ENCODE measurements at places on chromosomes 11 and 22. TPM values are rescaled to one million over a fixed set of nuclear protein-coding genes. Genes with fewer than 3 reads are reported as not detected.

PRRG4 gene
- 4.0 TPM for total RNA-seq

MFRP gene
- 0.06 TPM for total RNA-seq

FXYD2 gene
- 420 TPM for total RNA-seq

OR2AG1 gene
- not detected for total RNA-seq

ADAMTS8 gene
- 2.5 TPM for total RNA-seq

PHOX2A gene
- total RNA-seq, result not detected

ACCS gene
- total RNA-seq, result 49.2 TPM

OR4D5 gene
- not detected for total RNA-seq

FOLR2 gene
- 23.8 TPM for total RNA-seq

UCP3 gene
- total RNA-seq, result 1.2 TPM

HPX gene
- total RNA-seq, result 2.5 TPM

MPPED1 gene
- 2.5 TPM for total RNA-seq

PDE2A gene
- 26.7 TPM for total RNA-seq

MS4A15 gene
- total RNA-seq, result not detected

ST14 gene
- total RNA-seq, result 39.8 TPM

OR56A1 gene
- 0.12 TPM for total RNA-seq

DMC1 gene
- total RNA-seq, result 2.9 TPM

MS4A4A gene
- total RNA-seq, result 7.9 TPM

MAJIN gene
- total RNA-seq, result 0.70 TPM

MMP11 gene
- 36.6 TPM for total RNA-seq

SHISAL1 gene
- 2.7 TPM for total RNA-seq

ASRGL1 gene
- 37.1 TPM for total RNA-seq

PLA2G3 gene
- total RNA-seq, result not detected

GTSE1 gene
- 8.6 TPM for total RNA-seq

ZFP91 gene
- 38.0 TPM for total RNA-seq

KDM4E gene
- not detected for total RNA-seq
